ENCODE measurements at places on chromosomes 7 and 10.

GRCh38 chr10:79387974-79388850 lies 40.9 kb downstream of the PPIF start:
- no peak for DNase-seq

DNA sequence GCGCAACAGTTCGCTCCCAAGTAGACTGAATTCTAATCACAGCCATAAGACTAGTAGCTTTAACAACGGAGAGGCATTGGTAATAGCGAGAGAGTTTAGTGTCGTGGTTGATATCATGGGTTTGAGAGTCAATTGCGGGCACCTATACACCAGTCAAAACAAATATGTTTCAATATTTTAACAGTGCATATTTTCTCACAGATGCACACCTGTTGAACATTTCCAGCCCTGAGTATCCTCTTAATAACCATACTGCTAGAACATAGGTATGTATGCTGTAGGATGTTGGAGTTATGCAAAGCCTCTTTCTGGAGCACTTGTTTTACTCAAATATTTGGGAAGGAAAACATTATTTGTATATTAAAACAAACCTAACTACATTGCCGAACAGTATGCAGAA lies 92.9 kb downstream of the FAM107B start:
- DNase-seq: no peak

GRCh38 chr10:102870221-102870620 lies 951 bp downstream of the AS3MT start:
- no peak for DNase-seq

GRCh38 chr7:95922191-95922590 lies 149.8 kb downstream of the DYNC1I1 start:
- no peak for DNase-seq

DNA sequence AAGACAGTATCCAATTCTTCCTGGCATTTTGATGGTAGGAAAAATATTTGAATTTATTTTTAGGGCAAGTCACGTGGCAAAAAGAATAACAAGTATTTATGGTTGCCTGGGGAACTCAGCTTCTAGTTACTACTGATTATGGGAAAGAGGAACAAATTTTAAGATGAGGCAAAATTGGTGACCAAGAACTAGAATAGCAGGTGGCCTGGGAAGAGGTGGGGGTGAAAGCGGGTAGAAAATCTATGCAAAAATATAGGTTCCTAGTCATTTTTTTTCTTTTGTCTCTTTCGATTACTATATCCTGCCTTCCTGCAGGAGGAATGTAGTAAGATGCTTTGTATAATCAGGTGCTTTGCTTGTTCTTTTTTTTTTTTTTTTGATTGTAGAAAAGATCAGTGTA lies 27.8 kb downstream of the ENTPD1 start:
- no peak for DNase-seq

GRCh38 chr10:71569775-71570588 lies 149.6 kb downstream of the C10orf105 start:
- peak; percentile 70 for DNase-seq

DNA sequence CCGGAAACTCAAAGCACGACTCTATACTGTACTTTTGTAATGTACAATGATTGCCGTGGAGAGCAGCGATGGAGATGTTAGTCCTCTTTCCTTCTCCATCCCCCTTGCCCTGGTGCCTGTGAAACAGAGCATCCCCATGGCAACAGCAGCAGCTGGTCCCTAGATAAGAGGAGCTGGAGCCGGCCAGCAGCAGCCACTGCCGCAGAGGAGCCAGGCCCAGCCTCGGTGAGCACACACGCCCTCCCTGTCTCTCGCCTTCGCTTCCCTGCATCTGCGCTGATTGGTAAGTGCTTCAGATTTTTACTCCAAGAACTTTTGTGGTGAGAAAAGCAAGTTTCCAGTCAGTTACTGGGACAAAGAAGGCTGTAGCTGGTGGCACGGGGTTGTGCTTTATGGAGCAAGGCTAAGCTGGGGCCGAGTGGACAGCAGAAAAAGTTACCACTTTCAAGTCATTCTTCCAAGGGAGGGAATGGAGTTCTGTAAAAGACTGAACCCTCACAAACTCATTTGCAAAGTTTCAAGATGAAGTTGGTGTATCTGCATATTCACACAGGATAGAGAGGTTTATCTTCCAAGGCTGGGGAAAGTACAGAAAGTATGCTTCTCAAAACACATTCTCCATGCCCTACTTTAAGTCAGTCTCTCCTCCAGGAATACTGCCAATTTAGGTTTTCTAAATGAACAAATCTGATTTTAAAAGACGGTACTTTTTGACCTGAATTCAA lies at the start of gene PPP1R17:
TSS of gene PPP1R17 (plus strand) at position 192 of the 725 bp plus-strand sequence. CDS start 5,227 bp downstream, outside the sequence.
- no peak for DNase-seq

DNA sequence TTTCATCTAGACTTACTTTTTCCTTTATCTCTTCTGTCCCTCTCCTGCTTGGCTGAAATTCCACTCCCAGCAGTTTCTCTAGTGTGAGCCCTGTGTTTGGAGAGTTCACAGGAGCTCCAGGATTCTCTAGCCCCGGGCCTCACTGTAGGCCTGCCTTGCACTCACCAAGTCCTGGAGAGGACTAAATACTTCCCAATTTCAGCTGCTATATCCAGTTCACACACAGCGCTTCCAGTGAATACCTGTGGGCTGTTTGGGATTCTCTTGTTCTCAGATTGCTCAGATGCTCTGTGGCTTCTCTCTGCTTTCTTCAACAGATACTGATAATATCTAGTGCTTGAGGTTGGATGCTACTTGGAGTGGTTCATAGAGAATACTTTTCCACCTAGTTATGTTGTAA lies 46.0 kb downstream of the MINPP1 start:
- DNase-seq: no peak

GRCh38 chr10:58795560-58795959 lies 282.9 kb downstream of the BICC1 start:
- no peak for DNase-seq

DNA sequence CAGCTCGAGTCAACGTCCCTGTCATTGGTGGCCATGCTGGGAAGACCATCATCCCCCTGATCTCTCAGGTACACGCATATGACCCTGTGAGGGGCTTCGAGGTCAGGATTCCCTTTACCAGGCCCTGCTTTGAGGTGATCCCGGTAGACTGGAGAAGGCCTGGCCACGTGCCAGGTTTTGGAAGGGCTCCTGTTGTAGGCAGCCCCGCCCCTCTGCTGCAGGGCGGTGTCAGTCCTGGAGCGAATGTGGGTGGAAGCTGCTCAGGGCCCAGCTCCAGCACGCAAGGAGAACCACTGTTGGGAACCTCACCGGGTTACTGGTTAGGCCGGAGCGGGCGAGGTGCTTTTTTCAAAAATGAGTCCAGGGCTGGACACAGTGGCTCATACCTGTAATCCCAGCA lies 15.6 kb downstream of the MDH2 start:
- no peak for DNase-seq

- no peak for DNase-seq
Measured at GRCh38 chr10:55048830-55049498, 247.9 kb upstream of the PCDH15 start.

GRCh38 chr7:101845974-101846373 lies 28.5 kb downstream of the CUX1 start:
- DNase-seq: no peak

GRCh38 chr7:96080027-96080426 lies 241.9 kb downstream of the SLC25A13 start:
- DNase-seq: no peak

DNA sequence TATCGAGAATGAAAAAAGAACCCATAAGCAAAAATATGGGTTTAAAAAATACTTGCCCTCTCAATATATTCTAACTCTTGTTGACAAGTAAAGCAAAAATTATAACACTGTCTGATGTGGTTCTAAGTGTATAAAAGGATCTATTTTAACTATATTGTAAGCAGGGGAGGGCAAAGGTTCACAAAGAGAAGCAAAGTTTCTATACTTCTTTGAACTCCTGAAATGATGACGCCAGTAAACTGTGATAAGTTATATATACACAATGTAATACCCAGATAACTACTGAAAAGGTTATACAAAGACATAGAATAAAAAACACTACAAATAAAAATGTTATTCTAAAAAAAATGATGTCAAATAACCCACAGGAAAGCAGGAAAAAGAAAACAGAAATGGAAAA lies 37.1 kb downstream of the PDLIM1 start:
- DNase-seq: no peak

- DNase-seq: no peak
Measured at GRCh38 chr7:151099486-151100211, 13.4 kb downstream of the AGAP3 start.

DNA sequence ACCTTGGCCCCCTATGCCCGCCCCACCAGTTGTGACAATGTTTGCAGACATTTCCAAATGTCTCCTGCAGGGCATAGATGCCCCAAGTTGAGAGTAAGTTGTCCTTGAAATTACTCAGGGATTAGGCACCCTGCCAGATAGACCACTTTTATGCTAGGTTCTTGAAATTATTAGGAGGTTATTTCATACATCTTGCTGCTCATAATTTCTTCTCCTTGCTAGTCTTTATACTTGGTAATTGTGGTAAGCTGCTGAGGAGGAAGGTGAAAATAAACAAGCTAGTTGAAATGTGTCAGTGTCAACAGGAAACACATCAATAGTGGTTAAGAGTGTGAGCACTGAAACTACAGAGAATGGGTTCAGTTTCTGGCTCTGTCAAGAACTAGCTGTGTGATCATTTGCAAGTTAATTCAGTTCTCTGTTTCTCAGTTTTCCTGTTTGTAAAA lies 63.7 kb upstream of the AOAH start:
- DNase-seq: no peak

DNA sequence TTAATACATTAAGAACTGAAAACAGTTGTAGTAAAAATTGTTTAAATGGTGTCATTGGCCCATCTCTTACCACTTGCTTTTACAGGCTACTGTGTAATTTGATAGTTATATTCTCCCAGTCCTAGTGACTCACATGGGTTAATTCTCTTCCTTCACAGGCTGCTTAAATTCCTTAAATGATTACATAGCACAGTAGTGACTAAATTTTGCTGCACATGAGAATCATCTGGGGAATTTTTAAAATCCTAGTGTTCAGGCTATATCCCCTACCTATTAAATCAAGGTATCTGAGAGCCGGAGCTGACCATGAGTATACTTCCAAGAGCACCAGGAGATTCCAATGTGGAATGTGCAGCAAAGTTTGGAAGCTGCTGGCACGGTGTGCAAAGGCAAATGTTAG lies 45.3 kb upstream of the ZNF800 start:
- DNase-seq: no peak

- DNase-seq: no peak
Measured at GRCh38 chr10:89314676-89315075, 12.8 kb downstream of the IFIT2 start.

- DNase-seq: no peak
Measured at GRCh38 chr7:94980418-94981142, 73.2 kb downstream of the PPP1R9A start.

DNA sequence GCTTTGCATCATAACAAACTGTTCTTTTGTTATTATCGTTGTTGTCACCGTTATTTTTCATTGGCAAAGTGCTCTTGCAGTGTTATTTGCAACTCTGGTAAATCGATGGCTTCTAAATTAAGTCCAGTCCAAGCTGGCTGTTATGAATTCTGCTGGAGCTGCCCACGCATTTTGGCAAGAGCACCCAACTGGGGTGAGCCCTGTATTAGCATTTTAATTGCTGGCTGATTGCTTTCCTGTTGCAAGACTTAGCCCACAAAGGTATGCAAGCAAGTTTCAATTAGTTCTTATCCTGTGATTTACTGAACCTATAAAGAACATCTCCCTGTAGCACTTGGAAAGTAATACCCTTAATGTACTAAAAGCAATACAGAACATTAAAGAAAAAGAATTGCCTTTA lies 226.8 kb downstream of the ACTR3B start:
- no peak for DNase-seq

DNA sequence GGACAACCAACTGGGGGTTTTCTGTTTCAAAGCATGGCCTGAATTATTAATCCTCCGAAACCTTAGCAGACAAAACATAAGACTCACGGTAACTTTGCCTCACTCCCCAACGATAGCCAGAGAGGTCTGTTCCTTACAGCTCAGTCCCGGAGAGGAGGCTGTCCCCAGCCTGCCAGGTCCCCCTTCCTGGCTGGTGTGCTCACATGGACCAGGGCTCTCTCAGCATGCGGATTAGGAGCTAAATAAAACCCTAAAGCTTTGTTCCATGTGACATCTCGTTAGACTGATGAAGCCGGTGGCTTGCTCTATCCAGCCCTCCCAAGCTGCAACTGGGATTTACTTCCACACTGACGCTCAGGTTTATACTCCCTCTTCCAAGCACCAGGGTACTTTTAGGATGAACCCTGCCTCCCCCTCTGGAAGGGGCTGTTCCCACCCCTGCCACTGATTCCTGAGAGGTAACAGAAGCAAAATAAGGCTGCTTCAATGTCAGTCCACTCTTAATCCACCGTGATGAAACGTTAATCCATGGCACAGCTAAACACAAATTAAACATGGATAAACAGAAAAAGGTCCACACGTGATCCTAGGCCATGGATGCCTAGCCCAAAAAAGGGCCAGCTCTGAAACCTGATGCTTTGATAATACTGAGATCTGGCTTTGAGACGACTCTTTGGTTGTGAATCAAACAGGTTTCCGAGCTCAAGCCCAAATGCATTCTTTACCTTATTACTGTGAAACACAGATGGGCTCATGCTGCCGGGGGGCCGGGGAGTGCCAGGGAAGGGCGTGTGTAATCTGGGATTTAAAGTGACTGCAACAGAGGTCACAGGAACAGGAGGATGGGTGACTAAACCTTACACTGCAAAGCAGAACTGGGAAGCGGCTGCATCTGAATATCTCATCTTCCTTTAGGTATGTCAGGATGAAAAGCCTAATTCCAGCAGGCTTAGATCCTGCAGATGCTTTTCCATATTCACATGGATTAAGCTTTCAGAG lies 86.2 kb downstream of the ZRANB1 start:
- no peak for DNase-seq

DNA sequence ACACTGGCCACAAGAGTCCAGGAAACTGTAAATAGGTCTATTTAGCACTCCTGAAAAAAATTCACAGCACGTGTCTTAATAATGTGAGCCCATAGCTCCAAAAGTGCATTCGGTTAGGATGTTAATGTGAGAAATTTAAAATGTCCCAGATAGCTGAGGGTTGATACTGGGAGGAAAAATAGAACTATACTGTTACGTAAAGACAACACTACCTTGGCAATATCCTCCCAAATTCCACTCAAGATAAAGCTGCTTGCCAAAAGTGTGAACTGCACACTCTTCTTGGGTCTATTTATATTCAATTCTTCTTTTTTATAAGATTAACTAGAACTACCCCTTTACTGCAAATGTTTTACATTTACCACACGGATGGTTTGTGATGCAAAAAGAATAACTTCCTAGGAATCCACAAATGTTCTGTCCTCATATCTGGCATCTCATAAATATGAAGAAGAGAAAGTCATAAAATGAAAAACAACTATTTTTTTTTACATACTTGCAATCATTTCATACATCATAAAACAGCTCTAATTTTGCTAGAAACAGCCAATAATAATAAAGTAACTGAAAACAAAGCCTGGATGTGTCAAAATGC lies 10.4 kb downstream of the RAB11FIP2 start:
- no peak for DNase-seq

Data from stimulated activated CD4-positive, alpha-beta T cell treated with anti-CD3 and anti-CD28 coated beads, Interleukin-4, amount 100 ng/mL, for 48 hours (primary cell).